ENCODE measurements at places on chromosomes 12 and 14. TPM values are rescaled to one million over a fixed set of nuclear protein-coding genes. Genes with fewer than 3 reads are reported as not detected.

DNA sequence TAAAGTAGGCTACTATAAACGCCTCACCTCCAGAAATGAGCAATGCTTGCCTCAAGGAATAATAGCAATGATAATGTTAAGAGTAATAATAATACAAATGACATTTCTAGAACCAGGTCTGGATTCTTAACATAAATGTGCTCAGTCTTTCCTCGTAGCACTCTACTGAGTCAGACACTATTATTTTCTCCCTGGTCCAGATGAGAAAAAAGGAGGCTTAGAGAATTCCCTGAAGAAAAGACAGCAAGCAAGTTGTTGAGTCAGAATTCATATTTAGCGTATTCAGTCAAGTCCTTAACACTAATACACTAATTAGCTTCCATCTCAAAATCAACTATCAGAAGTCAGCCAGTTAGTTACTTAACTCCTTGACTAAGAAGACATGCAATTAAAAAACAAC, 13.2 kb downstream of the KCNC2 start:
- DNase-seq = no peak

DNA sequence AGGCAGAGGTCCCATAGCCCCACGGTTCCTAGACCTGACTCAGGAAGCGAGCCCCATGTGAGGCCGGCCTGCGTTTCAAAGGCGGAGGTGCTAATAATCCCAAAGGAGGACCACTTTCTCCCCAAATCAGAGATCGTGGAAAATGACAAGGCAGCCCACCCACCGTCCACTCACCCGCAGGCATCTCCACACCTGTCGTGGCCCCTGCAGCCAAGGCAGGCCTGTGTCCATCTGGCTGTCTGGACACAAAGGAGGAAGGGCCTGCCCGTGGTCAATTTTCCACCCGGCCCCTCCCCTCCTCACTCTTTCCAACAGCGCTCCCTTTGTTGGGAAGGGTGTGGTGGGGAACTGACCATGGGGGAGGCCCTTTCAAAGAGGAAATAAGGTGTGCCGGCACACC, 125.3 kb upstream of the TMEM132D start:
- DNase-seq = no peak

GRCh38 chr14:64442300-64442988, 22.9 kb upstream of the AKAP5 start:
- no peak for DNase-seq

DNA sequence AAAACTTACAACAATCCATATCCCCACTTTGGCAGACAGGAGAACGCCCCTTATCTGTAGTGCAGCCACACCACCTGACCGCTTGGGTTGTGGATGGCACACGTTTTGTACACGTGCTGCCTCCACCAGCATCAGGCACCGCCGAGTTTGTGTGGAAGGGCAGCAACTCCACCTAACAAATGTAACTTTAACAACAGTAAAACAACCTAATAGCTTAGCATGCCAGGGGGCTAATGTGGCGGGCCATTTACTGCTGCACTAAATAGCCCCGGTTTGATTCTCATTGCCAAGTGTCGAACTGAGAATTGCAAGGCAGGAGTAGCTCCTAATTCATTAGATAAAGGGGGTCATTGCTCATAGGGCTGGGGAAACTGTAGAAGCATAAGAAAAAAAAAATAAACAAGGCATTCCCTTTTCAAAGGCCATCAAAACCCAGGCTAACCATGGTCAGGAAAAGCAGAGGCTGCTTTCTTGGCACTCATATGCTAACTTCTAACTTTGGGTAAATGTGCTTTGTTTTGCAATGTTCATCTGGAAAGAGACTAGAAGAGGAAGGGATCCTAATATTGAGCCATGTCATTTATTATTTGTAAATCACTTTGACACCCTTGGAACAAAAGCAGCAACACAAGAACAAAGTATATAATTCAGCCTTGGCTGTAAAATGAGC, 279.7 kb upstream of the SOX5 start:
- DNase-seq = no peak

DNA sequence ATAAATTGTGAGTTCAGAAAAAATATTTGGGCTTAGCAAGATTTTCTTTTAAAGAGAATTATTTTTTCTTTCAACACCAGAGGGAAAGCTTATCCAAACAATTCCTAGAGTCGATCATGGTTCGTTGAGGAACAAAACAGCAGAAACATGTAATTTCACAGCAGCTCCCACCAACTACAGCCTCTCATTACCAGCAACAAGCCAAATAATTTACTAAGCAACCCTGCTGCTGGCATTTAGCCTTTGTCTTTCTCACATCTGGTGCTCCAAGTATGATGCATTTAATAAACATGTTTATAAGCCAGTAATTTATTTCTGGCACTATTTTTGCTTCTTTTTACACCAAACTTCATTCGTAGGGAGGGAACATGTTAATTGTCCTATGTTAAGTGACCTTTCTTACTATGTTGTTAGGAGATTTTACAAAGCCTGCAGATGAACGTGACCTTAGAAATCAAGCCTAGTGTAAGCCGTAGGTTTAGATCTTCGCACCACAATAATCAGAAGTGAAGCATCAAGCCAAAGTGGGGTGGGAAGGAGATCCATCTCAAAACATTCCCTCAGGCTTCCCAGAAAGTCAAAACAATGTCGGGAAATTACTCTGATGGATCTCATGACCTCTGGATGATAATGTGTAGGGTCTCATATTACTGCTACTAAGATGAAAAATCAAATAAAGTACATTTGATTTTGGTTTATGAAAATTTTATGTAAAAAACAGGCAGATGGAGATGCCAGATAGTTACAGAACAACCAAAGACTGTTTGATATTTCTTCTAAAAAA, 128.4 kb downstream of the RPAP3 start:
- no peak for DNase-seq

GRCh38 chr14:92670643-92671366, 77.6 kb downstream of the LGMN start:
- DNase-seq = no peak

GRCh38 chr12:3791256-3791874, 38.5 kb upstream of the CRACR2A start:
- no peak for DNase-seq

DNA sequence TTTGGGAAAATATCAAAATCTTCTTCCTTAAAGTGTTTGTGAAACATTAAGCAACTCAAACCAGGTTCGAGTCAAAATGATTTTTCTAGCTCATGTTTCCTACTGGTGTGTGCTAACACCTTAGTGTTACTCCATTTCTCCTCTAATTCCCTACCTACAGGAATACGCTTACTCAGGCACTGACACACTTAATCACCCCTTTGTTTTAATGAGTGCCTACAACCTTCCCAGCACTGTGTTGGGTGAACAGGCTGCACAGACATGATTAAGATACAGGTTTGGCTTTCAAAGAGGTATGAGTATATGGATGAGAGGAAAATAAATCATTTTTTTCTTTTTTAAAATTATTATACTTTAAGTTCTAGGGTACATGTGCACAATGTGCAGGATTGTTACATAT, 15.6 kb upstream of the PZP start:
- DNase-seq = no peak

GRCh38 chr12:116199160-116199706, 78.3 kb downstream of the MED13L start:
- DNase-seq = no peak

DNA sequence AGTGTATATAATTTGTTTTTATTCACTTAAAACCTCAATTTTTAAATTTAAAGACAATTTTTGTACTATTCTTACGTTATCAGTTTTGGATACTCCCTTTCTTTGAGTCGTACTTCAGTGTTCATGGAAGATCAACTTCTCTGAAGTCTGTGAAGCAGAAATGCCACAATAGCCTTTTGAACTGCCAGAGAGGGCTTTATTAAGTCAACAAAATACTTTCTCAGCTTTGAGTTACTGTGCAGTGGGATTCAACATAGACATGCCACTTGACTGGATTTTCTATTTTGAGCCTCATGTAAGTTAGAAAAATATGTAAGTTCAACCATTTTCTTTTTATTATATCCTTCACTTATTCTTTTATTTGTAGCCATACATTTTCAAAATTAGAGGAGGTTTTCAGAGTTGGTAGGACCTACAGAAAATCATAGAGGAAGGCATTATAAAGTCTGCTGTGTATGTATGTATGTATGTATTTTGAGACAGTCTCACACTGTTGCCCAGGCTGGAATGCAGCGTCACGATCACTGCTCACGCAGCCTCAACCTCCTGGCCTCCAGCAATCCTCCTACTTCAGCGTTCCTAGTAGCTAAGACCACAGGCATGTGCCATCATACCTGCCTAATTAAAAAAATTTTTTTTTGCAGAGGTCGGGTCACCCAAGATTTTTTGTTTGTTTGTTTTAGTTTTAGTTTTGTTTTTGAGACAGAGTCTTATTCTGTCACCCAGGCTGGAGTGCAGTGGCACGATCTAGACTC, 31.3 kb upstream of the BCAT1 start:
- no peak for DNase-seq

DNA sequence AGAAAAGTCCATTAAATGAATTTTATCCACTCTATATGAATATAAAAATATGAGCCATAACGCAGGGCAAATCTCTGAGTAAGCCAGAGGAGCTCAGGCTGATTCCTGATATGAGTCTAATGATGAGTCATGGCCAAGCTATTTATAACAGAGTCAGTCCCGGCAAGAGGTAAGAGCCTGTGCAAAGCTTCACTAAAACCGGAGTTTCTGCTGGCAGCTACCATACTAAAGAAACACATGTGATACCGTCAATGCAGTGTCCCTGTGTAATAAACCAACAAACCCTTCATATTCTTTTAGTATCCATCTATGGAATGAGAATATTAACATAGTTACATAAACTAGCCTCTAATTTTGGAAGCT, 319.4 kb downstream of the KCNC2 start:
- DNase-seq = peak; percentile 49

GRCh38 chr14:22979748-22980392, 2.5 kb downstream of the AJUBA start:
- DNase-seq = no peak

GRCh38 chr12:30631740-30632139, 63.9 kb downstream of the IPO8 start:
- DNase-seq = no peak

DNA sequence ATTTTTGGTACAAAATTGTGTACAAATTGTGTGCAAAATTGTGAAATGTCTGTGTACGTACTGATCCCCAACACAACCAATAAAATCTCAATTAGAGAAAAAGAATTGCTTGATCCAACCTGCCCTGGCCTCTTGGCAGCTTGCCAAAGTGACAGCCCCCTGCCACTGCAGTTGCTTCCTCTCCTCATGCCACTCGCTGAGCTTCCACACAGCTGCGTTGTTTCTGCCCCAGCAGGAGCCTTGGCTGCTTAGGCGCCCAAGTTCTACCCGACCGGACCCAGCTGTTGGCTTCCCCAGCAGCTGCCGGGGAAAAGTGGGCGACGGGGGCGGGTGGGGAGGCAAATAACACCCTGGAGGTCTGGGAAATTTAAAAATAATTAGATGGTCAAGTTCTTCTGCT, 171.8 kb upstream of the ATF7IP start:
- DNase-seq = no peak

DNA sequence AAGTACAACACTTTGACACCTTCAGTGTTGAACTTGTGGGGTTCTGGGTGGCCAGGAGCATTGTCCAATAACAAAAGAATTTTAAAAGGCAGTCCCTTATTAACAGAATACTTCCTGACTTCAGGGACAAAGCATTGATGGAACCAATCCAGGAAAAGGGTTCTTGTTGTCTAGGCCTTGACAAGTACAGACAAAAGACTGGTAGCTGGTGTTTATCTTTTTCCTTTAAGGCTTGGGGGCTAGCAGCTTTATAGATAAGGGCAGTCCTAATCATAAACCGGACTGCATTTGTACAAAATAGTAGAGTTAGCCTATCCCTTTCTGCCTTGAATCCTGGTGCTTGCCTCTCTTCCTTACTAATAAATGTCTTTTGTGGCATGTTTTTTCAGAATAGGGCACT, 27.4 kb downstream of the FAM177A1 start:
- no peak for DNase-seq

- DNase-seq = no peak
Observed at GRCh38 chr14:105519946-105520698, 6.3 kb upstream of the TMEM121 start.

- DNase-seq = no peak
Observed at GRCh38 chr14:102717276-102717675, 60.0 kb upstream of the TRAF3 start.

GRCh38 chr14:95304342-95304741, 15.4 kb downstream of the CLMN start:
- no peak for DNase-seq

- DNase-seq = no peak
Observed at GRCh38 chr14:31505411-31505810, 17.6 kb upstream of the GPR33 start.

DNA sequence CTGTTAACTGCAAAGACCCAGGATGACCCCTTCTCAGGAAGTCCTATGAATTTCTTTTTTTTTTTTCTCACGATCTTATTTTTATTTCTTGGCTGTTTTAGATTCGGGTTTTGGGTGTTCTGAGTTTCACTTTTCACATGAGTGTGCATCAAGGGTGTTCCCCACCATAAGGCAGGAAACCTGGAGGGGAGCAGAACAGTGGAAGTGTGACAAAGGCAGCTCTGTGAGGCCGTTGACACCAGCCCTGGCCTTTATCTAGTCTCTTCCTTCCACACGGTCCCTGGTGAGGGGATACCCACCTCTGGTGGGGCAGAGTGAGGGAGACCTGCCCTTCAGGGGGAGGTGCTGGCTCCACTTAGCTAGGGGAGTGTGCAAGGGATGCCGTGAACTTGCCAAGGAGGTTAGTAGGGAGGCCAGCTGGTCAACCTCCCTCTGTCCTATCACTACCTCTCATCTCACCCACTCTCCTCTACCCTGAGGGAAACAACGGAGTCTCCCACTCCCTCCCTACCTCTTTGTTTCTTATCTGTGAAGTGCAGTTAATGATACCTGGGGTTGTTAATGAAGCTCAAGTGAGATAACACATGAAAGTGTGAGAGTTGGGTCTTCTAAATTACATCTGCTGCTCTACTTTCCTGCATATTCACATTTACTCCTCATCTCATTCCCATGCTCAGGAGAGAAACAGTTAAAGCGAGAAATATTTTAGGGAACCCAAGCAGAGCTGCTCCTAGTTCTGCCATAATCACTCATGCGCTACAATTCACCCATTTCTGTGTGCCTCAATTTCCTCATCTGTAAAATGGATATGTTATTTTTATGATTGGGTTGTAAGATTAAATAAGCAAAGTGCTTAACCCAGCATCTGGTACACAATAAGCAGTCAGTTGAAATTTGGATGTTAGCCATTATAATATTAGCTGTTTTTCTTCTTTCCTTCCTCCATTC, 4.4 kb upstream of the GALNT6 start:
- no peak for DNase-seq

- no peak for DNase-seq
Observed at GRCh38 chr12:13376610-13377373, 180.3 kb downstream of the EMP1 start.

DNA sequence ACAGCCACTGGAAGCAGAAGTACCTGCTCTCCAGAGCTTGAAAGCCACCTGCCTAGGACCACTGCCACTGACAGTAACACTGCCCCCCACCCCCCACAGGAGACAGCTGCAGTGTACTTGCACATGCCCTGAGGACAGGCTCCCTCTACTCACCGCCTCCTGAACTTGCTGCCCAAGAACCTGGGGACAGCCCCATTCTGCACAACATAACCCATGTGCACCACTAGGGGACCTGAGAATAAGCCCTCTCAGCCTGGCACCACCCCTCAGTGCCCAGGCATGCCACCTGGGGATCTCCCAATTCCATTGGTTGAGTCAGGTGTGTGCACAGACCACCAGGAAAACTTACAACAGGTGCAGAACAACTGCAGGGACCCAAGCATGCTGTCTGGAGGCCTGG, 67.1 kb upstream of the KIF21A start:
- DNase-seq = no peak

EML5 gene
- 6.2 TPM for polyA plus RNA-seq

POP5 gene
- polyA plus RNA-seq = 57.1 TPM

FAM186B gene
- 0.91 TPM for polyA plus RNA-seq

CBLN3 gene
- 5.6 TPM for polyA plus RNA-seq

CNTN1 gene
- 7.4 TPM for polyA plus RNA-seq

TMEM30B gene
- 36.6 TPM for polyA plus RNA-seq

TMEM121 gene
- polyA plus RNA-seq = 3.0 TPM

MFAP5 gene
- polyA plus RNA-seq = 7.6 TPM
